Amygdala (tissue), 56 donors: ENCODE measurements at places on chromosomes 16 and 17.
A peak's percentile ranks its signal among the peaks of the same experiment; 100 is the strongest.

- DNase-seq: no peak
These were observed 113.6 kb downstream of the RAP1GAP2 start for GRCh38 chr17:2909846-2910234.

DNA sequence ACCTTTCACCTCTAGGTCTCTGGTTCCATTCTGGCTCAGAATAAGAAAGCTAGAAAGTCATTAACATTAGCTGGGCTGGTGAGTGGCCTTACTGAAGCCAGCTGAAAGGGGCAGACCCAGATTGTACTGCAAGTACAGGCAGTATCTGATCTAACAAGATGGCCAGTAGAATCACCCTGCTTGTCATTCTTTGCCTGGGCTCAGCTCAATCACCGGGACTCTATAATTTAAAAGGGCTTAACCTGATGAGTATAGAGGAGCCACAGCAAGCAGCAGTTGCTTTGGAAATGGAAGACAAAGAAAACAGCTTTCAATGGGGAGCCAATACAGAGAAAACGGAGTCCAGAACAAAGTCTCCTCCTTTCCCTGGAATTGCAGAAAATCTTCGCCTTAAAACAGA is 13.6 kb downstream of the CDH8 start:
- no peak for DNase-seq

- peak; percentile 77 for DNase-seq
These were observed 12.3 kb downstream of the GLIS2 start for GRCh38 chr16:4328046-4328781.

DNA sequence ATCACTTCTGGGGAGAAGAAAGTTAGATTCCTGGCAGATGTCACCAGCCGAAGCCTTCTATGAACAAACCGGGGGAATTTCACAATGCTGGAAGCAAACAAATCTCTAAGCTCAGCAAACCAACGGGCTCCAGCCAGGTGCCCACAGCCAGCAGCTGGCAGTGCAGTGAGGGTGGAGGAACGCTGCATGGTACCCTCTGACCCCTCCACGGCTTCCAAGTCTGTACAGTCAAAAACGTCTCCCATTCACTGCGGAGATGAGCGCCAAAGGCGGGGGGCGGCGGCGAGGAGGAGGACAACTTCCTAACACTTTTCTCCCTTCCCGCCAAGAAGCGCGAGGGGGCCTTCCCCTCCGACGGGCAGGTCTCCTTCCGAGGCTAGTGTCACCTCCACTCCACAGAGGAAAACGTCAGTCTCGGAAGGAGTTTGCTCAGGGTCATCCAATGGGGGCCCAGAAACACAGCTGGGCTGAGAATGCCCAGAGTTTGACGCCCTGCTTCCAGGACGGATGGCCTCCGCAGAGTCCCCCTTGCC is 924 bp downstream of the ZNF598 start:
- no peak for DNase-seq

- no peak for DNase-seq
These were observed 127.8 kb downstream of the C16orf95 start for GRCh38 chr16:87189426-87189825.

- DNase-seq: no peak
These were observed 2.5 kb downstream of the RSL1D1 start for GRCh38 chr16:11848842-11849241.

DNA sequence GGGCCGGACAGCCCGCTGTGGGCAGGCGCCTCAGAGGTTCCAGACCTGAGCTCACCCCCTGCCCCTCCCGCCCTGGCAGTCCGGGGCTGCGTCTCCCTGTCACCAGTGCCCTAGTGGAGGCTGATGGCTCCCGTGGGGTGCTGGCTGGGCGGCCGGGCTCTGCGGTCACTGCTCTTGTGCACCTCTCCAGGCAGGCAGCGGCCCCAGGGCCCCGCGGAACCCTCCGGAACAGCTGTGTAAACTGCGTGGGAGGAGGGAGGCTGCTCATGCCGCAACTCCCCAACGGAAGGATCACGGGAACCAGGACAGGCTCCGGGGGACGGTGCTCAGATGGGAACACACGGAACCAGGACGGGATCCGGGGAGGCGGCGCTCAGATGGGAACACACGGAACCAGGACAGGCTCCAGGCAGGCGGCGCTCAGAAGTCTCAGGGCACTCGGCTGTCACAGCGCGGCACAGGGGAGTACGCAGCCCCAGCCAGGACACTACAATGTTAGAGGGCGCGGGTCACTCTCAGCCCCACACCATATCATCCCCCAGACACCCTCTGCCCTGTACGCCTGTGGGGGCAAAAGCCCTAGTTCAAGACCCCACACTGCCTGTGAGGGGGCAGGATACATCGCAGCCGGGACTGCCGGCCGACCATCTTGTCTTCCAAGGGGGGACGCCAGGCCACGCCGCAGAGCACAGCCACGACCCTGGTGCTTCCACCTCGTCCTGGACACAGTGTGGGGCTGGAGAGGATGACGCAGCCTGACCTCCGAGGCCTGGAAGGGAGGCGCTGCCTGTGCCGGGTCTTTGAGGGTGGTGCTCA is 74.0 kb upstream of the GNG13 start:
- no peak for DNase-seq

DNA sequence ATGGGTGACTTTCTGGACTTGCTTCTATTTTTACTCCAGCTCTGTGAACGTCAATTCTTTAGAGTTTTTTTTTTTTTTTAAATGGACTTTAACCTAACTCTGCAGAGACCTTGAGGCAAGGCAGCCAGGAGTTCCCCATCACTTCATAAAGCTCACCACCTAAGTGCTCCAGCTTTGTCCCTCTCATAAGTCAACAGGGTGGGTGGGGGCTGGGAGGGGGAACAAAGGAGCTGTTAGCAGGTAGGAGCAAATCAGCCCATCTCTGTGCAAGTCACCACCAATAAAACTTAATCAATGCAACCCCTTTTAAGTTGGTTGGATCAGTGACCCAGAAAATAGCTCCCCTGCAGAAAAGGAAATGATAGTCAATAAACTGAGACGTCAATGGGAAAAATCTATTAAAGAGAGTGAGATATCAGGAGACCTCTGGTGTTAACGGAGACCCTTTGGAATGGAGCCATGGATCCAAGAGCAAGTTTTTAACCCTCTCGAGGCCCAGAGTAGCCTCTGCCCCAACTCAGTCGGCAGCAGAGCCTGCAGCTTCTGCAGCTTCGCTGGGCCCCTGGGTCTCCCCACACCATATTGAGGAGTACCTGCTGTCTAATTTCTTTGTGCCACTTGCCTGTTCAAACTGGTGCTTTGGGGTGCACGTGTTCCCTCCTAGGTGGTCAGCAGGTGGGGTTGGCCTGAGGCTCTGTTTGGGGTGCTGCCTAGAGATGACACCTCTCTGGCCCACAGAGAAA is 27.6 kb upstream of the ETV4 start:
- no peak for DNase-seq

- DNase-seq: no peak
These were observed 8.1 kb downstream of the AMZ2 start for GRCh38 chr17:68255731-68256538.

- no peak for DNase-seq
These were observed 467.3 kb downstream of the KCNJ2 start for GRCh38 chr17:70636517-70637133.

DNA sequence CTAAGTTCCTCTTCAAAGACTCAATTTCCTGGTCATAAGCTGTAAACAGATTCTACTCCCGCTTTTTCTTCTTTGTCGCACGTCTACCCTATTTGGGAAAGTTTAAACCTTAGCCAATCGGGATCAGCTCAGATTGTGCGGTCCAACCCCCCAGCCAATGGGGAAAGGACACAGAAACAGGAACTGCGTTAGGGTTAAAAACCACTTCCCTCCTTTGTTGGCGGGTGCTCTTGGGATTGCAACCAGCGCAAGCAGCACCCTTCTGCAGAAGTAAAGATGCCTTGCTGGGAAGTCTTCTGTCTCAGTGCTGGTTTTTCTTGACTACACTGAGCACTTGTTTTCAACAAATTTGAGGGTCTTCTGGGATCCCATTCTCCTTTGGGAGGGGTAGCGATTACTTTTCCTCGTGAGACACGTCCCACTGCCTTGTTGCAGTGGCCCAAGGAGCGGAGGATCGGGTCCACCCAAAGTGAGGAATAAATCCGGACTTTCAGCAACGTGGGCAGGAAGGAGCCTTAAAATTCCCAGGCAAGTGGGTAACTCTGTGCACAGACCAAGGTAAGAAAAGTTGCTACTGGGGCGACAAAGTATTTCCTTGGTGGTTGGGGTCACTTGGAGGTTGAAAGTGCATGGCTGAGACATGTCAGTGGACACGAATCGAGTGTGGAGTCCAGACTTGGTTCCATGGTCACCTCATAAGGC is 1.0 kb upstream of the YPEL3 start:
- no peak for DNase-seq

GRCh38 chr17:11642655-11643054 is 44.4 kb downstream of the DNAH9 start:
- DNase-seq: no peak
